Activated naive CD4-positive, alpha-beta T cell treated with anti-CD3 and anti-CD28 coated beads, Interleukin-2, amount 50 U/mL, for 72 hours (primary cell): ENCODE measurements at places on chromosomes 2 and 18.

- DNase-seq = no peak
Measured at GRCh38 chr2:172725746-172726145, 9.9 kb upstream of the RAPGEF4 start.

GRCh38 chr2:54927085-54927750, 123.0 kb downstream of the RTN4 start:
- no peak for DNase-seq

- no peak for DNase-seq
Measured at GRCh38 chr2:63755965-63756364, 85.7 kb upstream of the UGP2 start.

DNA sequence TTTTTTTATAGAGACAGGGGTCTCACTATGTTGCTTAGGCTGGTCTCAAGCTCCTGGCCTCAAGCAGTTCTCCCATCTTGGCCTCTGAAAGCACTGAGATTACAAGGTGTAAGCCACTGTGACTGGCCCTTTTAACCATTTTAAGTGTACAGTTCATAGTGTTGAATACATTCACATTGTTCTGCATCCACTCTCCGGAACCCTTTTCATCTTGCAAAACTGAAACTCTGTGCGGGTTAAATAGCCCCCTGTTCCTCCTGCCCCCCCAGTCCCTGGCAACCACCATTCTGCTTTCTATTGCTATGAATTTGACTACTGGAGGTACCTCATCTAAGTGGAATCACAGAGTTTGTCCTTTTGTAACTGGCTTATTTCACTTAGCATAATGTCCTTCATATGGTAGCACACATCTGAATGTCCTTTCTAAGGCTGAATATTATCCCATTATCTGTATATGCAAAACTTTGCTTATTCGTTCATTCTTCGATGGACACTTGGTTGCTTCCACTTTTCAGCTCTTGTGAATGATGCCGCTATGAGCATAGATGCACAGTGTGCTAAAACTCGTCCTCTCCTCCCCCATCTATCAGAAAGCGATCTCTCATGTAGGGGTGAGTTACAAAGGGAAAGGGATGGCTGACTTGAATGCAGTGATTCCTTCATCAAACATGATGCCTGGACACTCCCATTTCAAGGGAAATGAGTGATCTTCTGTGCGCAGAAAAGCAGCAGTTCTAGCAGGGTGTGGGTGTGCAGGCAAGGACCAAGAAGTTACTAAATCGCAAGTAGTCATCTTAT, 30.2 kb downstream of the CABLES1 start:
- no peak for DNase-seq

- DNase-seq = no peak
Measured at GRCh38 chr18:12776821-12777471, 74.1 kb downstream of the PSMG2 start.

- DNase-seq = no peak
Measured at GRCh38 chr2:76295762-76296161, 585.0 kb upstream of the GCFC2 start.

DNA sequence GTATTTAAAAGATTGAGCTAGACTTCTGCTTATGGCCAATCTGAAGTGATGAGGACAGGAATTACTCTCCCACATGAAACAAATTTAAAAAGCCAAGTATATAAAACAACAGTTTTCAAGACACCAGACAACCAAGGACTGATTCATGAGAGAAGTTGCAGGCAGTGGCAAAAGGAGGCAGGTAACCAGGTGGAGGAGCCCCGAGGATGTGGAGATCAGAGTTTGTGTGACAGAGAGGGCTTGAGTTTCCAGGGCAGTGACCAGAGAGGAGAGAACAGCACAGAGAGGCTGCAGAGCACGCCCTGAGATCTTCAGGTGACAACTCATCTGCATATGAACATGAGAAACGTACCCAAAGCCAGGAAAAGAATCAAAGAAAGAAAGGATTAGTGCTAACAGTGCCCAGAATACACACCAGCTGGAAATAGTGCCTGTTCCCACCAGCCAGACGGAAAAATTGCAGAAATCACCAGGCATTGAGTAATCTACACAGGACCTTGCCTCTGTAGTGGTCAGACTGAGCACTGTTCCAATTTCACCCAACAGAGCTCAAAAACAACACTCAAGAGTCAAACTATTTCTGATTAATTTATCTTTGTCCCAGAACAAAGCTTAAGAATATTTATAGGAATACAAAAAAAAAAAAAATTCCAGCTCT, 173.1 kb downstream of the SEPTIN10 start:
- no peak for DNase-seq

GRCh38 chr2:189997016-189997415, 65.5 kb downstream of the MSTN start:
- DNase-seq = no peak

DNA sequence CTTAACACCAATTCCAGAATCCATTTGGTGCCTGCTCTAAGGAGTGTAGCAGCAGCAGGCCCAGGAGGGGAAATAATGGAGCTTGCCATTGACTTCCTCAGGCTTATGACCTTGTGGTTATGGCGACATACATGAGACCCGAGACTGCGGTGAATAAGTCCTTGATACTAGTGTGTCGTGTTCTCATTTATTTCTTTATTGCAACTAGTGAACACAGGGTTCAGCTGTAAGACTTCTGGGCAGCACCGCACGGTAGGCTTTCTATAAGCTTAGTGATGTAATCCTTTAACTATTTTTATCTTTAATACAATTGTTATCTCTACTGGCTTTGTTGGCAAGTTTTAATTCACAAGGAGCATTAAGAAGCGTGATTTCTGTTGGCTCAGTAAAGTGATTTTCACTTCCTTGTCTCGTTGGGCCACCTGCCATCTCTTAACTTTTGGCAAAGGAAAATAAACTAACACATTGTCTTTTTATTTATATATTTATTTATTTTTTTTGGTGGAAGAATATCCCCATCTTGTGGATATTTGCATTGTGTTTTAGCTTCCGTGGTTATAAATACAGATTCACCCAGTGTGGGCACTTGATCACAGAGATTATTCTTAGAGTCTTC, 139.8 kb downstream of the LTBP1 start:
- no peak for DNase-seq

GRCh38 chr2:68700560-68700959, 34.1 kb upstream of the ARHGAP25 start:
- DNase-seq = no peak

GRCh38 chr2:226508683-226509082, 290.9 kb downstream of the IRS1 start:
- DNase-seq = no peak

- peak; percentile 21 for DNase-seq
Measured at GRCh38 chr18:3411854-3412268, 38.1 kb upstream of the TGIF1 start.

DNA sequence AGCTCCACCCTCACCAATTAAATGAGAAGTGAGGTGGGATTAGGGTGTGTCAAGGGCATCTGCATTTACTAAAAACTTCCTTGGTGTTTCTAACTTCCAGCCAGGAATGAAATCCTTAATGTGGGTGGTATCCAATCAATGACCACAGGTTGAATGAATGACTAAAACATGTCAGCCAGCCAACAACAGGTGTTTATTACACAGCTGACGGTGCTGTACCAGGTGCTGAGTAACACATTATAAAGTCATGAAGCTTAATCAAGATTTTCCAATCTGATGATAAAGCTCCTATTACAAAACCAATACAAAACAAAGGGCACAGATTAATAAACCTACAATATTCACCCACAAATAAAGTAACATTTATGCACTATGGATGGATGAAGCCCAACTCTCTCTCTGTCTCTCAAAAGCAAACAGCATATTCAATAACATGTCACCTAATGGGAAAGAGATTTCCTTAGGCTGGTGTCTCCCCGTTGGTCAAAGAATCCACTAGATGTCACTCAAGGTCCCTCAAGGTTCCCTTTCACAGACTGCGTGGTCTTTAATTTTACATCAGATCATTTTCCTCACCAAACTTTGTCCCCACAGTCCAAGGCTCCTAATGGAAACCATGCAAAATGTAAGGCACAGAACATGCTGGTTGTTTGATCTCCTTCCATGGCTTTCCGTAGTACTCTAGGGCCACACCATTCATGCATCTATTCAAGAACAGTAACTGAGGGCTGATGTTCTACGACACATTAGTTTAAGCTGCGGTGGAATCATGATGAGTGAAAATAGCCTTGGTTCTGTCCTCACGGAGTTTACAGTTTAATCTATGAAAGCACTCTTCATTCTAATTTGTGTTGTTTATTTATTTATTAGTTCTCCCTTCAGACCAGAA, 6.4 kb upstream of the PTPN4 start:
- no peak for DNase-seq

GRCh38 chr18:34976899-34977837, 64.0 kb upstream of the MAPRE2 start:
- peak; percentile 68 for DNase-seq

DNA sequence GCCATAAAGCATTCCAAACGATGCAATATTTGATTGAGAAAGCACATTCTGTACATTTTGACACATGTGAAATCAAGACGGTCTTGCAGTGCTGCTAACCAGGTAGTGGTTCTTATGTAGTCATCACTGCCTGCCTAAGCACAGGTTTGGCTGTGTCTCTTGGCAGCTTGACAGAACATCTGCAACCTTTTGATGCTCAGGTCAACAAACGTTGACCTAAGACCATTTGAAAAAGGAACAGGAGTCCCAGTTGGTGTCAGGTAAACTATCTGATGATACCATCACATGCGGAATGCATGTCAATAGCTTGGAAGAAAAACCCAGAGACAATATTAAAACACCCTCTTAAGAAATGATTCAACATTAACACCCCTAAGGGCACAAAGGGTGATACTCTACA, 80.7 kb downstream of the L3MBTL4 start:
- DNase-seq = no peak

- no peak for DNase-seq
Measured at GRCh38 chr2:43465234-43465633, 130.6 kb downstream of the THADA start.

DNA sequence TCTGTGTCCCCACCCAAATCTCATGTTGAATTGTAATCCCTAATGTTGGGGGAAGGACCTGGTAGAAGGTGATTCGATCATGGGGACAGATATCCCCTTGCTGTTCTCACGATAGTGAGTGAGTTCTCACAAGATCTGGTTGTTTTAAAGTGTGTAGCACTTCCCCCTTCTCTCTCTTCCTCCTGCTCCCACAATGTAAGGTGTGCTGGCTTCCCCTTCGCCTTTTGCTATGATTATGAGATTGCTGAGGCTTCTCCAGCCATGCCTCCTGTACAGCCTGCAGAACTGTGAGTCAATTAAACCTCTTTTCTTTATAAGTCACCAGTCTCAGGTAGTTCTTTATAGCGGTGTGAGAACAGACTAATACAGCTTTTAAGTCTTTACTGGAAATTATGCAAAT, 193.3 kb upstream of the RBBP8 start:
- DNase-seq = no peak

DNA sequence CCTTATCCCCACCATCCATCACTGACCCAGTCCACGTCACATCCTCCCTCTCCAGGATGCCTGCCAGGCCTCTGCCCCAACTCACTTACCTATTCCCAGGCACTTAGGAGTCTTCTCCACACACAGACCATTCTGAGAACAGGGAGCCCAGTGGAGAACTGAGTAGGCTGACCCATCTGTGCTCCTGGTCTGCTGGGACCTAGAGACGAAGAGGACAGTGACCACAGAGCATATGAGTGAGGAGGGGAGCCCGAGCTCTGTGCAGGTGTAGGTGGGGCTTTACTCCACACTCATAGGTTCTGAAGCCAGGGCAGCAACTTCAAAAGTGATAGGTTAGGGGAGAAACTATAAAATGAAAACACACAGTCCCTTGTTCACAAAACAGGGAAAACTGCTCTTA, 130.0 kb downstream of the NDUFA10 start:
- peak; percentile 30 for DNase-seq

GRCh38 chr2:118388771-118389170, 300.5 kb downstream of the INSIG2 start:
- no peak for DNase-seq

DNA sequence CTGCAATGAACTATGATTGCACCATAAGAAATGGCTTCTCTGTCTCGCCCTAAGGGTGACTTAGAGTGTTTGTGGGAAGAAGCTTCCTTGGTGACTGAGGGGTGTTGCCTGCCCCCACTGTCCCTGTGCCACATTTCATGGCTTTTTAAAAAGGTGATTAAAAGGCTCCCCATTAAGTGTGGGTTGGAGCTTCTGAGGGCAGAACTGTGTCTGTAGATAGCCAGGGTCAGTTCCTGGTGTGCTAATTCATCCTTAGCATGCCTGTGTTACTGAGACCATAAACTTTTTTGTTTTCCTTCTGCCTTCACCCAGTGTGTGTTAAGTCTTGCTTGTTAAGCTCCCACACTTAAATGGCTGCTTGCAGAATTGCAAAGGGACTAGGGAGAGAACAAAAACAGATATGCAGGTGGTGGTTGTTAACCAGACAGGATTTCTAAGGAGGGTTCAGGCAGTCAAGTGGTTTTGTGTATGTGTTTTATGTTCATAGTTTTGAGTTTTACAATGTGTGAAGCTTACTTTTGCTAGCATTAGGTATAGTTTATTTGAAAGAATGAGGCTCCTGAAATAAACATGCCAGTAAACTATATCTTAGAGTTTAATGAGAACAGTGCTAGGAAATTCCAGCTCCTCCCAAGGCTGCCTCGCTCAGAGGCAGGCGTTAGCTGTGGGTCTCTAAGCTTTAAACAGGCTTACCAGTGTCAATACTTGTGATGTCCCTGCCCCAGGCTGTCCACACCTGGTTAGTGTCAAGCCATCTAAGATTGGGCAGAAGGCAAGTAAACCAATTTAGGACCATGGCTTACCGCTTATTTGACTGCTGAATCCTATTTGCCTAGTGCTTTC, 14.5 kb downstream of the CERS6 start:
- DNase-seq = no peak

GRCh38 chr2:233819884-233820773, 34.2 kb downstream of the HJURP start:
- no peak for DNase-seq

GRCh38 chr2:191679818-191680600, 2.1 kb downstream of the NABP1 start:
- no peak for DNase-seq

- no peak for DNase-seq
Measured at GRCh38 chr2:14745288-14746076, 113.0 kb downstream of the LRATD1 start.

DNA sequence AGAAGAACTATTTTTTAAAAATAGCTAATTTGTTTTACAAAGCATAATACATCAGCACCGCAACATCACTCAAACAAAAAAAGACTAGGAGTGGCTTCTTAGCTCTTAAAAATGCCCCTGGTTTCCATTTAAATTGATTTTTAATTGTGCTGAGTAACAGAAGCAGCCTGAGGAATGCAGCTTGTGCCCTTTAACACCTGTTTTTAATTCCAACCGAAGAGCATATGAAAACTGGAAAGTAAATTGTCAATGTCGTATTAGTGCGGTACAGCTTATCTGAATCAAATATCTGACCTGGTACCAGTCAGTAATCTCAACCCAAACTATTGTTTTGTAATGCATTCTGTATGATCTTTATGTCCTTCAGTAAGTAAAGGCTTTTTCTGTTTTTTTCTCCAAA, 13.2 kb upstream of the CD302 start:
- DNase-seq = no peak

GRCh38 chr2:163970058-163970813, 234.4 kb upstream of the FIGN start:
- DNase-seq = no peak

- no peak for DNase-seq
Measured at GRCh38 chr2:45190481-45190942, 181.3 kb upstream of the SIX2 start.
